Bone marrow (tissue), 2 donors: ENCODE measurements at places on chromosomes 11 and 22.

DNA sequence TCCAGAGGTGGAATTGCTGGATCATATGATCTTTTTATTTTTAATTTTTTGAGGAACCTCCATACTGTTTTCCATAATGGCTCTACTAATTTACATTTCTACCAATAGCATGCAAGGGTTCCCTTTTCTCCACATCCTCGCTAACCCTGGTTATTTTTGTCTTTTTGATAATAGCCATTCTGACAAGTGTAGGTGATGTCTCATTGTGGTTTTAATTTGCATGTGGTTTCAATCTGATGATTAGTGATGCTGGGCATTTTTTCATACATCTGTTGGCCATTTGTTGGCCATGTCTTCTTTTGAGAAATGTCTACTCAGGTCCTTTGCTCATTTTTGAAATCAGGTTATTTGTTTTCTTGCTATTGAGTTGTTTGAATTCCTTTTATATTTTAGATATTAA, 15.4 kb upstream of the OR4D5 start:
- DNase-seq, result no peak

DNA sequence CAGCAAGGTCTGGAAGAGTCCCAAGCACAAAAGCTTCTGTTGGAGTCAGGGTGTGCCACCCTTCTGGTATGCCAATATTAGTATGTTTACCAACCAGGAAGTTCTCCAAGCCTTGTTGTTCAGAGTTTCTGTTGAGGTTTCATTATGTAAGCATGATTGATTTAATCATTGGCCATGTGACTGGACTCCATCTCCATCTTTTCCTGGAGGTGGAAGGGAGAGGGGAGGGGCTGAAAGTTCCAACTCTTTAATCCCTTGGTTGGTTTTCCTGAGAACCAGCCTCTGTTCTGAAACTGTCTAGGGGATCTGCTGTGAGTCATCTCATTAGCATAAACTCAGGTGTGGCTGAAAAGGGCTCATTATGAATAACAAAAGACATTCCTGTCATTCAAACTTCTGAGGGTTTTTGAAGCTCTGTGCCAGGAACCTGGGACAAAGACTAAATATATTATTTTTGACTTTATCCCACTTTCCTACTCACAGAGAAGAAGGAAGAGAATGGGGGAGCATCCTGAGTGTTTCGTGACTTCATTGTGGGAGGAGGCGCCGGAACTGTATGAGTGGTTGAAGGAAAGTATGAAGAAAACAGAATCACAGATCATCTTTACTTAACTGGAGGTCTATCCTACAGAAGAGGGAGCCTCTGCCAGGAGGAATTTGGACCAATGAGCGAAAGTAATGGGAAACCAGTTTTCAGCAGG, 138.2 kb downstream of the NECTIN1 start:
- DNase-seq, result no peak

- no peak for DNase-seq
Observed at GRCh38 chr11:47395223-47396048, 13.0 kb upstream of the SLC39A13 start.

- DNase-seq, result no peak
Observed at GRCh38 chr11:108890482-108891105, 225.7 kb downstream of the DDX10 start.

GRCh38 chr11:69245491-69246345, 48.2 kb upstream of the MYEOV start:
- no peak for DNase-seq

DNA sequence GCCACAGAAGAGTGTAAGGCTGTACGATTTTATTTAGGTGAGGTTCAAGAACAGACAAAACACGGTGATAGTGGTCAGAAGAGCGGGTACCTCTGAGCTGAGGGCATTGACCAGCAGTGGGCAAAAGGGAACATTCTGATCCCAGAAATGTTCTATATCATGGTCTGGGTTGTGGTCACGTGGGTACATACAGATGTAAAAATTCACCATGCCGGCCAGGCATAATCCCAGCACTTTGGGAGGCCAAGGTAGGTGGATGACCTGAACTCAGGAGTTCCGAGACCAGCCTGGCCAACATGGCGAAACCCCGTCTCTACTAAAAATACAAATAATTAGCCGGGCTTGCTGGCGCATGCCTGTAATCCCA, 31.1 kb upstream of the GCAT start:
- no peak for DNase-seq

DNA sequence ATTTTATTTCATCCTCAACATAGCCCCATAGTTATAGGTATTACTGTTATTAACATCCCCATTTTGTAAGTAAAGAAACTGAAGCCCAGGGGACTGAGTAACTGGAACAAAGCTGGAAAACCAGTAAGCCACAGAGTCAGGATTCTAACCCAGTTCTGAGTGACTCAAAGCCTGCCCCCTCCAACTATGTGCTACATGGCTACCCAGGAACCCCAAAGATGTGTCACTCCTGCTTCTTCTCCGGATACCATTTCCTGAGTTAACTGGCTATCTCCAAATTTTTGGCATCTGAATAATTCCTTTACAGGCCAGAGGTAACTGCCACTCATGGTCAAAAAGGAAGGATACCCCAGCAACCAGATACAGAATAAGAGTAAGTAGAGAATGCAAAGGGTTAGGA, 43.6 kb downstream of the TENM4 start:
- no peak for DNase-seq

GRCh38 chr11:14537134-14537599, 17.0 kb upstream of the PSMA1 start:
- no peak for DNase-seq

DNA sequence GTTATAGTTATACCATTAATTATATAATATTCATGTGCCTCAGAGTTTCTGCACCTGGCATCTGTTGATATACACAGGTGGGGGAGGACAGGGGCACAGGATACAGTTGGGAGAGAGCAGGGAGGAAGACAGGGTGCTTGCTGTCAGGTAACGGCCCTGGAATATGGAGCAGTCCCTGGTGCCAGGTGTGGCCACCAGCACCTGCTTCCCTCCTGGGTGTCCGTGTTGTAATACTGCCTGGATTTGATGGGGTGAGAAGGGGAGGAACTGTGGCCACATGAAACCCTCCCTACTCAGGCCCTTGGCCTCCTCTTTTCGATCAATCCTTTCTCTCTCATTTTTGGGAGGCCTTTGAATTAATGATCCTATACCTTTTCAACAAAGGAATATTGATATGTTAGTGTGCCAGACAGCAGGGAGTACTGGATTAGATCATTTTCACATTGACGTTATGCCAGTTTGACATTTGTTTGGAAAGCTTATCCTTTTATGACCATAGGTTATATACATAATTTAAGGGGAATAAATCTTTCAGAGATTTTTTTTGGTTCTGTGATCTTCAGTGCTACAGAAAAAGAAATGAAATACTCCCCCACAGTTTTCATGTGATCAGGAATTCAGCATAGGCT, 88.6 kb downstream of the TEAD1 start:
- no peak for DNase-seq

- no peak for DNase-seq
Observed at GRCh38 chr11:69270941-69271340, 23.0 kb upstream of the MYEOV start.

DNA sequence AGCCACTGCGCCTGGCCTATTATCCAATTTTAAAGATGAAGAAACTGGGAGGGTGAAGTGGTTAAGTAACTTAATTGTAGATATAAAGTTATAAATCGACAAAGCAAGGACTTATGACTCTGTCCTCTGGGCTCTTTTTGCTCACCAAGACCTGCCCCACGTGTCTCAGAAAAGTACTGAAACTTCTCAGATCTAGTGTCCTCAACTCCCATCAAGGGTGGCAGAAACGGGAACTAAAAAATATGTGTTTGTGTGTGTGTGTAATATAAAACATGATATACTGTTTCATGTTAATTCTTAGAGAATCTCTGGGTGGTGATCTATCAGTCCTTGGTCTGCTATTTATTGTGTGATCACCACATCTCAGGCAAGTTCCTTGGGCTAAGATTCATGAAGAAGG, 104.9 kb downstream of the GAB2 start:
- DNase-seq, result no peak

DNA sequence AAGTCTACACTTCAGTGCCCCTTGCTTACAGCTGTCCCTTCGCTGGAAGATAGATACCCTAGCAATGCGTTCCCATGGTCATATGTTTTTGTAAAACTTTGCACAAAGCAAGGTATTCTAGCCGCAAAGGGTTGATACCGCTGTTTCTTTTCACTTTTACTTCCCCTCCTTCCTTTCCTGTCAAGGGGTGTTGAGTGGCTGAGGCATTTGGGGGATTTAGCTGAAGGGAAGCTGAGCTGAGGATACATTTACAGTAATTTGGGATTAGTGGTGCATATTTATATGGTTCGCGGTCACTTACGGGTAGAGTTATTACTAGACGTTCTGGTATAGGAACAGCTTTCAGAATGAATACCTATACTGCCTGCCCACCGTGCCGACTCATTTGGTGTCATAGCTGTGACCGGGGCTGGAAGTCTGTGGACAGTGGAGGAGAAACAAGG, 86.9 kb upstream of the WNT11 start:
- DNase-seq, result no peak

DNA sequence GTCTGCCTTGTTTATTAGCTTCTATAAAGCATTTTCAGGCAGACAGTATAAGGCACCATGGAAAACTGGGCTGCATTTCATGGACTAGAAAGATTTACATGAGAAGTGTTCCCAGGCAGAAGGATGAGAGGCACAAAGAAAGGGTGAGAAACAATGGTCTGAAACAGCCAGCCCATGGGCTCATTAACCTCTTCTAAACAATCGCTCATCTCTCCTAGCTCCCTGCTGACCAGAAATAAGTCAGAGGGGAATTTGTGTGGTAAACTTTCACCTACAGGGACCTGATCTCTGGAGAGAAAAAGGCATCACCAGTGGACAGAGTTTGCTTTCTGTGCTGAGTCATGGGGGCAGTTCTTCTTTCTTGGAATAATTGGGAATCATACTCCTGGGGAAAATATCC, 51.8 kb upstream of the KIRREL3 start:
- DNase-seq, result no peak

DNA sequence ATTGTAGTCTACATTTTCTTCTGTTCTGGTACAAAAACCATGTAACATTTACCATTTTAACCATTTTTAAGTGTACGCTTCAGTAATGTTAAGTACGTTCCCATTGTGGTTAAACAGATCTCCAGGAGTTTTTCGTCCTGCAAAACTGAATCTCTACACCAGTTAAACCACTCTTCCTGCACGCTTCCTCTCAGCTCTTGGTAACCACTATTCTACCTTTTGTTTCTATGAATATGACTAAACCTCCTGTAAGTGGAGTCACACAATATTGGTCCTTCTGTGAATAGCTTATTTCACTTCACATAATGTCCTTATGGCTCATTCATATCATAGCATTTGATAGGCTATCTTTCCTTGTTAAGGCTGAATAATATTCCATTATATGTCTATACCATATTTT, 7.1 kb upstream of the EXT2 start:
- DNase-seq, result no peak

GRCh38 chr11:82811369-82811768, 77.7 kb upstream of the FAM181B start:
- DNase-seq, result no peak

- no peak for DNase-seq
Observed at GRCh38 chr11:14422052-14422813, 63.2 kb upstream of the RRAS2 start.

- no peak for DNase-seq
Observed at GRCh38 chr11:85694385-85694980, 8.5 kb upstream of the CCDC89 start.

DNA sequence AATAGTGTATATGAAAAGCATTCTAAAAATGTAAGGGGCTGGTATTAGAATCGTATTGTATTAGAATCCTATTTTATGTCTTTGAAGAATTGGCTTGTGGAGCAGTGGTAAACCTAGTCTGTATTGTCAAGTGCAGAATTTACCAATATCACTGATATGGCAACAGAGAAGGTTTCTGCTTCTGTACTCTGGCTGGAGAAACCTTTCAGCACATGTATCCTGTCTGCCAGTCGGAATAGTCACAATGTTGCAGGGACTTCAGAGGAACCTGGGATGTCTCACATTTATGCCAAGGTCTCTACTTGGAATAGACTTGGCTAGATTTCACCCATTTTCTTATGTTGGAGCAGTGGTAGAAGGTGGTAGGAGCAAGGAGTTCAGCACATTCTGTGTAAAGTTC, 4.4 kb downstream of the MTMR3 start:
- no peak for DNase-seq

- no peak for DNase-seq
Observed at GRCh38 chr22:20094197-20094807, 14.3 kb downstream of the DGCR8 start.

- no peak for DNase-seq
Observed at GRCh38 chr11:16876837-16877236, 137.4 kb downstream of the PLEKHA7 start.

DNA sequence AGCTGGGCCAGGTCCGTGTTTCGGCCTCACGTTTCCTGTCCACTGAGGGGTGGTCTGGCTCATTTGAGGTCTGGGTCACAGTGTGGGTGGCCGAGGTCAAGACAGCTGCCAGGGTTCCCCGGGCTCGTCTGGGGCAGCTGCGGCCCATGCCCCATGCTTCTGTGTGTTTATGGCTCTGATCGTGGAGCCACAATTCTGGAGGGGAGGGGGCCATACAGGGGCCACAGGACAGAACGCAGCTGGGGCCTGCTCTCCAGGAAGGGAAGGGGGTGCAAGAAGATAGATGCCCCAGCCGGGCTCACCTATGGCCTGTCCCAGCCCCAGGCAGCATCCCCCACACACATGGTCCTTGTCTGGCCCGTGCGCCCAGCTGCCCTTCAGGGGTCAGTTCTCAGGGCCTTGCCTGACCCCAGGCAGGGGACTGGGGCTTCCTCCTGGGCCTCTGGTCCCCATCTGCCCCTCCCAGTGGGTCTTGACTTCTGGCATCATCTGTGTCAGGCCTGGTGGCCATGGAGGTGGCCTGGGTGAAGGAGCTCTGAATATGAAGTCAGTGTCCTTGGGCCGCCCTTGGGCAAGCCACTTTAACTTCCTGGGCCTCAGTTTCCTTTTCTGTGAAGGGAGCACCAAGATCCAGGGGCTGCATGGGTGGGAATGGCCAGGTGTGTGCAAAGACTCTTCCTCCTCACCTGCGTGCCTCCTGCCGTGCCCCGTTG, 8.4 kb downstream of the TSPAN32 start:
- DNase-seq, result no peak

DNA sequence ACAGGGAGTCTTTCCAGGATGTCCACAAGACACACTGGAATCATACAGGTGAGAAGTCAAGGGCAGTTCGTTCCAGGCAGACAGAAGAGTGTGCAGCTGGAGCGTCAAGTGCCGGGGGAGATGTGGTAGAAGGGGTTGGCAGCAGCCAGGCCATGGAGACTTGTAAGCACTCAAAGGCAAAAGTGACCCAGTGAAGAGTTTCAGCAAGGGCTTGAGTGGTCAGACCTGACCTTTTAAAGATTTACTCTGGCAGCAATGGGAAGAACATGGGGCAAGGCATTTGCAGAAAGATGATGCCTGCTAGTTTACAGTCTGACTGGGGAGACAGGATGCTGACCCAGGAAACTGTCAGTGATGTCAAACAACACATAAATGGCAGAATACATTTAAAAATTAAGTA, 29.0 kb downstream of the P4HA3 start:
- no peak for DNase-seq

DNA sequence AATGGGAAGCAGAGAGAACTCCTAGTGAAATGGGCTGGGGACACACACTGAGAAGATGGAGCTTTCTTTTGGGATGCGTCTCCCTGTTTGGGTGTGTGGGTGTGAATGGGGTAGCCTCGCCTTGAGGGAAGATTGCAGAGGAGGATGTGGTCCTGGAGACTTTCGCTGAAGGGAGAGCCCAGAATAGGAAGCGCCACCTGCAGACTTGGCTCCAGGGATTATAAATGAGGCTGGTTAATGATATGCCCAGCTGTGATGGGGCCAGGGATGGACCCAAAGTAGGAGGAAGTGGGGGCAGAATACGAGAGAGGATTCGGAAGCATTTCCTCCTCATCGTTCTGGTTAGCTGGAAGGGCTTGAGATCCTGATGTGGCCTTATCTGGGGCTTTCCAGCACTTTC, 13.7 kb downstream of the RELT start:
- no peak for DNase-seq
